Activated CD8-positive, alpha-beta memory T cell treated with anti-CD3 and anti-CD28 coated beads, Interleukin-2, amount 10 ng/mL, durations not matched to agents 7 days and 5 days (primary cell): ENCODE measurements at places on chromosomes 12 and 14. TPM values are rescaled to one million over a fixed set of nuclear protein-coding genes. Genes with fewer than 3 reads are reported as not detected.

Gene NTS
- total RNA-seq: not detected

Gene NRL
- 2.6 TPM for total RNA-seq

Gene HHIPL1
- 0.09 TPM for total RNA-seq

Gene PAX9
- total RNA-seq: not detected

Gene PPFIA2
- total RNA-seq: not detected

Gene DHRS2
- total RNA-seq: 1.1 TPM

Gene TAOK3
- 64.9 TPM for total RNA-seq

Gene TMPRSS12
- not detected for total RNA-seq

Gene MIPOL1
- not detected for total RNA-seq

Gene ARHGAP9
- 363 TPM for total RNA-seq

Gene NANOG
- total RNA-seq: not detected

Gene DACT1
- total RNA-seq: 0.21 TPM

Gene ALX1
- not detected for total RNA-seq

Gene LYZ
- not detected for total RNA-seq

Gene TAS2R10
- 0.29 TPM for total RNA-seq

Gene SIRT4
- 3.0 TPM for total RNA-seq

Gene BDKRB2
- total RNA-seq: not detected

Gene GTF2H3
- total RNA-seq: 49.6 TPM

Gene PLD4
- not detected for total RNA-seq

Gene SERPINA10
- not detected for total RNA-seq

Gene KRT72
- 0.15 TPM for total RNA-seq

Gene PPP1R12A
- 108 TPM for total RNA-seq

Gene EDDM3A
- not detected for total RNA-seq

Gene COX14
- 55.1 TPM for total RNA-seq

Gene ERP27
- total RNA-seq: 7.7 TPM

Gene OTX2
- not detected for total RNA-seq

Gene RNASE1
- total RNA-seq: not detected

Gene MUCL1
- total RNA-seq: not detected

Gene C12orf56
- total RNA-seq: not detected

Gene APOF
- total RNA-seq: not detected

Gene TMEM260
- total RNA-seq: 13.0 TPM

Gene BCL11B
- 66.2 TPM for total RNA-seq

Gene INSM2
- total RNA-seq: not detected
